Midbrain (tissue), 1 donor: ENCODE measurements at places on chromosomes 11 and 22.

DNA sequence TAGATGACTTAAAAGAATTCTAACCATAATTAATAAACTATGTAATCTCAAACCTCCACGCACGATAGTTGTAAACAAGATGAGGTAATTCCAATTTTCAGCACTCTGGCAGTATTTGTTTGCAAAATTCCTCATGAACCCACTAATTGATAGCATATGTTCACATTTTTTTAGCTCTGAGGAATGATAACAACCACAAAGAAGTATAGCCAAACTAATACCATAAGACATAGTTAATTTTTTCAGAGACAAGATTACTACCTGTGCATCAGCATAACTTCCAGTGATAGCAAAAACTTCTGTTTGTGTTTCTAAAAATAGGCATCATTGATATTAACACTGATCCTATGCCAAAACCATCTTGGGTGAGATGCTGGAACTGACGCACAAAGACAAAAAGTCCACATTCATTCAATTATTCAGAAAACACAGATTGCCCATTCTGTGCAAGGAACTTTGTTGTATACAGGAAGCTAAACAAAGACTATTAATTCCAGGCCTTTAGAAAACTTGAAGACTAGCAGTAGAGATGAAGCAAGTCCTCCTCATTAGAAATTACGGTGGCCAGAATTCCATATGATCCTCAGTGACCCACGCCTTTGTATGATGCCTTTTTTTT is 57.7 kb downstream of the PDGFD start:
- DNase-seq = no peak

DNA sequence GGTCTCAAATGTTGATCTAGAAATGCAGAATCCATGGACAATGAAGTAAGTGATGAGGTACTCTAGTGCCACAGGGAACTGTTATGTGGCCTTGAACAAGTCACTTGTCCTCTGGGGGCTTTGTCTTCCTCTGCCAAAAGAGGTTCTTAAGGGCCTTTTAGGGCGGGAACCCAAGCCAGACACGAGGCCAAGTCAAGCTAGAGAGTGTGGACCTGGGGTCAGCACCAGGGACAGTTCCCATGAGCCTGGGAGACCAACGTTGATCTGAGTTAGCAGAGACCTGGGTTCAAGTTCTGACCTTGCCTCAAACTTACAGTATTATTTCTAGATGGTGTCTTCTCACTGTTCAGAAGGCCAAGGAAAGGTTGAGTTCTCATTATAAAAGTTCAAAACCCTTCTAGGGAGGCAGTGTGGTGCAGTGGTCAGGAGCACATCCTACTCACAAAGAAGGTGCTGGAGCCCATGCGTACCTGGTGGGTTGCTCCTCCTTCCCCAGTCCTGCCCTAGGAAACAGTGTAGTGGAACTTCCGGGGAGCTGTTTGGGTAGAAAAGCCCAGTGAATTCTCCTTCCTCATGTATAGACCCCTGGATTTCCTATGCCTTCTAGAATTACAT is 121.5 kb downstream of the CHST1 start:
- DNase-seq = no peak

- no peak for DNase-seq
Observed at GRCh38 chr22:50734343-50734771, 3.6 kb upstream of the ACR start.

DNA sequence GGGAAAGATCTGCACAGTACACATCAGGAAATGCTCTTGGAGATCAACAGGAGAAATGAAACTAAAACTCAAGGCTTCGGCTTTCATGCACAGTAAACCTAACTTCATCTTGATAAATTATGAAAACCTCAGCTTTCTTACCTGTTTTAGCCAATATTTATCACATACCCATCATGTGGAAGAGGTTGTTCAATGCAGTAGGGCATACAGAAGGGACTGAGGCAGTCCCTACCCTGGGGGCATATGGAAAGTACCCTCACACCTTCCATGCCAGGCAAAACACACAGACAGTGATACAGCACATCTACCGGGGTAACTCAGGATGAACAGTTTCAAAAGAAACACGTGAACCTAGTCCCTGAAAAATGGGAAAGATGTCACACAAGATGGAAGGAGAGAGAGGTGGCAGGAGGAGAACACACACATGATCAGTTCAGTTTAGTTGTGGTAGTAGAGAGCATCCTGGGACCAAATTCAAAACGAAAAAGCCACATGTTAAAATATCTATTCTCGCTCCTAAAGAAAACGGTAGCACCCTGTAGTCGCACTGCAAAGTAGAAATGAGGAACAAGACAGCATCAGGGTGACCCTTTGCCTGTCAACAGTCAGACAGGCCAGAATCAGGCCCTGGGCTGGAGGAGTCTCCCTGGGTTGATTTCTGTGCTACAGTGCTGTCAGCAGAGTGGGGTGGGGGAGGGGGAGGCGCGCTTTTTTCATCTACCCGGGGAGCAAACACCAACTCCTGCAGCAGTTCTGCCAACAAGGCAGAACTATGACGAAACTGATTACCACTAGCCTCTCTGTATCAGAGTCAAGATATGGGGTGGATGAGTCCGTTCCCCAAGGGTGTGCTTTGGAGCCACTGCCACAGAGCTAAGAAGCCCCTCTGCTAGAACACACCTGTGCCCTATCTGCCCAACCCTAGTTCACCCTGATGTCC is 1.3 kb downstream of the HIRA start:
- no peak for DNase-seq

- DNase-seq = no peak
Observed at GRCh38 chr11:62865635-62866034, 15.1 kb upstream of the SLC3A2 start.
